ENCODE measurements at places on chromosomes 2 and 18.

- peak; percentile 54 for DNase-seq
Measured at GRCh38 chr18:72672364-72673184, 128.4 kb upstream of the CBLN2 start.

DNA sequence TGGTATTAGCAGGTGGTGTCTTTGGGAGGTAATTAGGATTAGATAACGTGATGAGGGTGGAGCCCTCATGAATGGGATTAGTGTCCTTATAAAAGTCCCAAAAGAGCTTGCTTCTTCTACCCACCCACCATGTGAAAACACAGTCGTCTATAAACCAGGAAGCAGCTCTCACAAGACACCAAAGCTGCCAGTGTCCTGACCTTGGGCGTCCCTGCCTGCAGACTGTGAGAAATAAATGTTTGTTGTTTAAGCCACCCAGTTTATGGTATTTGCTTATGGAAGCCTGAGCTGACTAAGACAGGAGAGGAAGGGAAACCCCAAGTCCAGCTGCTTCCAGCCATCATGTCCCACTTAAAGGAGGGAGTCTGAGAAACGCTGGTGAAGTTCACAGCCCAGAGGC, 13.6 kb downstream of the ADI1 start:
- DNase-seq, result no peak

DNA sequence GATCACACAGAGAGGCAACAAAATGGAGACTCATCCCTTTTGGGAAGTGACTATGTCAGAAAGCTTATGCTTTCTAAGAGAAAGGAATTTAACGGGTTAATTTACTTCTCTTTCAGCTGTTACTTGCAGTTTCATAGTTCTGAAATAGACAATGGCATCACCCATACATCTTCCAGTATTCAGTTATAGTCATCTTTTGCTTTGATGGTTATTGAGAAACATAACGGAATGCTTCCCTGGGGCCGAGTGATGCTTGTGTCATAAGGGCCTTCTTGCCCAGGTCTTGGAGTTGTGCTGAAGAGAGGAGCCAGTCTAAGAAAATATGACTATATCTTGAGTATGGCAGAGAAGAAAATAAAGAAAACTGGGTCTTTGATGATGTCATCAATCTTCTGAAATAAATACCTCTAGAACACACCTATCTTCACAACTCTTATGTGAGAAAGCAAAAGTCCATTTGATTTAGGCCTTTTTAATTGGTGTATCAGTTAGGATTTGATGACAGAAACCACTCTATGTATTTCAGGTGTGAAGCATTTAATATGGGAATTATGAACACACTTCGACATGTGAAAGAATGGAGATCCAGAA, 328.2 kb downstream of the LRRTM4 start:
- no peak for DNase-seq

DNA sequence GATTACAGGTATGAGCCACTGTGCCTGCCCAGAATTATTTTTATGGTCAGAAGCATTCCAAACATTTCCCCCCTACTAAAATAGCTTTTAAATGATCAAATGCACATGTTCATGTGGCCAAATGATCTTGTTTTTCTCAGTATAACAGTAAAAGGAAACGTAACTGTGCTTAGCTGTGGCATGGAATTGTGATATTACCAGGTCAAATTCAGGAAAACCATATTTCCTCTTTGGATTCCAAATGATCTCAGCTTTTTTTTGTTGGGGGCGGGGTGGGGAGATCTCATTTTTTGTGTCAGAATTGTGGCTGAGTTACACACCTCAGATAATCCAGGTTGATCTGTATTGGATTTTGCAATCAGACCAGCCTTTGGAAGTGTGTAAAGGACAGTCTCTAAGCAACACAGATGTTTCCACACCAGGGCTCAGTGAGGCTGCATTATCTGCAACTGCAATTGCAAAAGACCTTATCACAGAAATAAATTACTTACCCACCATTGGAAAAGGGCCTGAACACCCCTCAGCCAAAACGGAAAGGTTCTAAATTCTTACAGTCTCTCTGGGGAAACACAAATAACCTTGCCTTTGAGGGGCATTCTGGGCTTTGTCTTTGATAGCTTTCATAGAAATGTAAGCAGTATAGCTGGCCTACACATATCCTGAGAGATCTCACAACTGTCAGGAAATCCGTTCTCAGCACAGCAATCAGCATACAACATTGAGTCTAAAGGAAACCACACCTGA, 8.4 kb downstream of the CASP10 start:
- DNase-seq, result no peak

- no peak for DNase-seq
Measured at GRCh38 chr2:70084973-70085710, 2.1 kb upstream of the PCBP1 start.

DNA sequence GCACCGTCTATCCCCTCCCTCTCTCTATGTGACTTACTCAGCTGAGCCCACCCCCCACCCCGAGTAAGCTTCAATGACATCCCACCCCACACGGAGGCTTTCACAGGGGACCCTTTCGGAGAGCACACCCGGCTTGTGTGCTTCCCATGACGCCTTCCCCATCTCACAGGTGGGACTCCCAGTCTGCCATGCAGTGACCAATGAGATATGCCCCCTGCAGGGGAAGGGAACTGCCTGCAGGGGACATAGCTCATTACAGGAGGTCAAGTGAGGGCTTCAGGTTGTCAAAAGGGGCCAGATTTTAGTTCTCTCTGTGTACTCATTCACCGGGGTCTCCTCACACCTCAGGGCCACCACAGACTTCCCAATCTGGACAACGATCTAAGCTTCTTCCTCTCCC, 112.6 kb downstream of the GAREM1 start:
- no peak for DNase-seq

DNA sequence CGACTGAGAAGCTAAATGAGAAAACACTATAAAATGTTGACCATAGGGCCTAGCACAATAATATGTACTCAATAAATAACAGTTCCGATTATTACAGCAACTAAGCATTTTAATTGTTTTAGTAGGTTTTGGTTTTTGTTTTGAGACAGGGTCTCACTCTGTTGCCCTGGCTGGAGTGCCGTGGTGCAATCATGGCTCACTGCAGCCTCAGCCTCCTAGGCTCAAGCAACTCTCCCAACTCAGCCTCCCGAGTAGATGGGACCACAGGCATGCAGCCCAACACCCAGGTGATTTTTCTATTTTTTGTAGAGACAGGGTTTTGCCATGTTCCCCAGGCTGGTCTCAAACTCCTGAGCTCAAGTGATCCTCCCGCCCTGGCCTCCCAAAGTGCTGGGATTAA, 54.1 kb downstream of the ESCO1 start:
- DNase-seq, result no peak

GRCh38 chr2:160635488-160635887, 141.9 kb upstream of the RBMS1 start:
- DNase-seq, result no peak

- no peak for DNase-seq
Measured at GRCh38 chr18:56662063-56662408, 10.9 kb downstream of the WDR7 start.

GRCh38 chr2:172510548-172510947, 45.3 kb upstream of the PDK1 start:
- no peak for DNase-seq

- DNase-seq, result peak; percentile 50
Measured at GRCh38 chr2:173749315-173749714, 215.9 kb downstream of the SP3 start.

GRCh38 chr2:120503793-120504571, 158.0 kb downstream of the INHBB start:
- no peak for DNase-seq

- no peak for DNase-seq
Measured at GRCh38 chr2:1541040-1541439, 127.8 kb downstream of the TPO start.

GRCh38 chr18:58541789-58542425, 87.0 kb downstream of the ALPK2 start:
- DNase-seq, result no peak

DNA sequence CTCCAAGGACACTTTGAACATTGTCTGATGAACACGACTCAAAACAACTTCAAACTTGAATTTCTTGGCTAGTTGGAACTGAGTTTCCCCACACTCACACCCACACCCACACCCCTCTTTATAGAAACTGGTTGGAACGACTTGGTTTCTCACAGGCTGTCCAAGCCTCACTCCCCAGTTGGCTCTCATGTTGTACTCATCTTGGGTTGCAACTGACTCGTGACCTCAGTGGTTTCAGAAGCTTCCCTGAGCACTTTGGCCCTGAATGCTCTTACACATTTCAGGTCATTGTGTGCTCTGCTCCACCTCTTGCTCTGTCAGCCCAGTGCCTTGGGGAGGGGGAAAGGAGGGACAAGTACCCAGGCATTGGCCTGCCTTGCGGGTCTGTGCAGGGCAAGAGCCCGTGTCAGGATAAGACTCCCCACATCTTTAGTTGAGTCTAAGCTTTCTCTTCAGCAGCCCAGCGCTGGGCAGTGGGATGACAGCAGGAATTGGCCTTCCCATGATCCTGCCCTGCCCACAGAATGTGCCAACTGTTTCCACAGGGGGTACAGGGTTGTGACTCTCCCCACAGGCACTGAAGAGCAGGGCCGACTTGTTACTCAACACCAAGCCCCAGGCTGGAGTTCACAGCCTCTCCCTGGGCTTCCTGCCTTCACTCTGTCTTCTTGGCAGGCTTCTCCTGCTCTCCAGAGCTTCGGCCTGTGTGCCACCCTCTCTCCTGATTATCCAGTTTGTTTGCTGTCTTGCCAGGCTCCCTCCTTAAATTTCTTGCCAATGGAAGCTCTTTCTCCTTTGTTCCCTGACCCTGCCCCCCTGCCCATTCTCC, 104.6 kb downstream of the RTN4 start:
- DNase-seq, result peak; percentile 41

DNA sequence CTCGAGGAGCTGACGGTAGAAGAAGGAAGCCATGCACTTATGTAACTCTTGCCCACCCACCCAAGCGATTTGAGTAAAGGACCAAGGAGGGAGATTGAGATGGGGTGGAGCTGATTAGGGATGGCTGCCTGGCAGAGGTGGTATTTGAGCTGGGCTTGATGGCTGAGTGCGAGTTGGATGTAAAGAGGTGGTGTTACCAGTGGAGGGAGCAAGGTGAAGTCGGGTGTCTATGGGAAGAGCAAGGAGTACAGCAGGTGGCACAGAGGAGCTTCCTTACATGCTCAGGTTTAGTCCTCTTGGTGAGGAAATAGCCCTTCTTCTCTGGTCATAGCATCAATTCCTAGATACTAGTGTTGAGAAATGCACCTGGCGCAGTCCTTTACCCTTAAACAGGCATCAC, 294.2 kb upstream of the SKOR2 start:
- DNase-seq, result no peak

DNA sequence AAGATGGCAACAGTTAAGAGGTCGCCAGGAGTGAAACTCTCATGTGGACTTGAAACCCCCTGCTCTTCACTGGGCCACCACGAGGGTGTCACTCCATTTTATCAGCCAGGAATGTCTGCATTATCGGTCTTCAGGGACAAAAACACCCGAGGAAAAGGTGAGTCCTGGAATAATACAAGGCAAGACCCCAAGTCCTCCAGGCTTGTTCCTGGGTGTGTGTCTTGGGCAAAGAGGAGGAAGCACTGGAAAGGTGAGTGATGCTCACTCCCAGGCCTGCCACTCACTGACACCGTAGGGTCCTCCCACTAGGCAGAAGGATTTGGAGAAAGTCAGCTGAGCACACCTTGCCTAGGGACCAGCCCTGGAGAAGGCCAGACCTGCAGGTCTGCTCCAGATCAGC, 86.9 kb downstream of the LOXHD1 start:
- no peak for DNase-seq

DNA sequence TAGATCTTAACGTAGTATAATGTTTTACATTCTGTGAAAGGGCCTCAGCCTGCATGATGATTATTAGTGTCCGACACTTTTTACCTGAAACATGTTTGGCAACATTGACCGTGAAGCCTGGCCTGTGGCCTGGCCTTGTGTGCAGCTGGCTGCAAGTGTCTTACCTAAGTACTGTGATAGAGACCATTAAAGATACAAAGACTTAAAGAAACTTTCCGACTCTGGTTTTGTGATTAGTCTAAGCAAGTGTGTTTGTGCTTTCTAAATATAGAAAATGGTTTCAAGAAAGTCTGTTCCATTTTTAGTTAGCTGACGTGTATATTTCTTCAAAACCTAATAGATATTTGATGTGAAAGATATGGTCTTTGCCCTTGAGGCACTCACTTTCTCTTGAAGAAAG, 601.8 kb downstream of the LRP1B start:
- DNase-seq, result no peak

DNA sequence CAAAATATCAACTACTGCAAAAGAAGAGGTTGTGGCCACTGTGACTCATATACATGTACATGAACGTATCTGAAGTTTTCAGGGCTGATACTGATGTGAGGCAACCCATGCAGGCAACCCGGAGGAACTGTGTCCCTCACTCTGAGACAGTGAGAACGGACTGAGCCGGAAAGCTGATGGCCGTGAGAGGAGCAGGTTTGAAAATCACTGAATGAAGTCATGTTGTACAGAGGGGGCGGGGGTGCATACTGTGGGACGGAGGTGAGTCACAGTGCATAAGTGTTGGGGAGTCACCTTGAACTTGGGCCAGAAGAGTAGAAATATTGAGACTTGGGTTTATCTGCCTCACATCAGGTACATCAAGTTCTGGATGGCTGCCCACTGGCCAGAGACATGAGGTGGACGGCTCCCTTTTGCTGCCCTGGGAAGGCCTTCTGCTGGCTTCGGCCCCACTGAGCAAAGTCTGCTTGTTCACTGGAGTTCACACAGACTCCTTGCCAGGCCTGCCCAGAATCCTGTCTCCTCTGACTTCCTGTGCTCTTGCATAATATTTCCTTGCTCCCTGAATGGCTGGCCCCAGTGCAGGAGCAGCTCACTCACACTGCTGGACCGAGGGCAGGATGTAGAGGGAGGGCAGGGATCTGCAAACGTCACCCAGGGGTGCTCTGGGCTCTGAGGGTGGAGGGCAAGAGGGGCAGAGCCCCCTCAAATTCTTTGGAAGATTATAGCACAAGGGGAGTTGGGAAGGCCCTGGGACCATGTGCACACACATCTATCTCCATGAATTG, 18.1 kb downstream of the EPAS1 start:
- no peak for DNase-seq

GRCh38 chr2:218296847-218297246, 4.5 kb upstream of the TMBIM1 start:
- DNase-seq, result no peak

DNA sequence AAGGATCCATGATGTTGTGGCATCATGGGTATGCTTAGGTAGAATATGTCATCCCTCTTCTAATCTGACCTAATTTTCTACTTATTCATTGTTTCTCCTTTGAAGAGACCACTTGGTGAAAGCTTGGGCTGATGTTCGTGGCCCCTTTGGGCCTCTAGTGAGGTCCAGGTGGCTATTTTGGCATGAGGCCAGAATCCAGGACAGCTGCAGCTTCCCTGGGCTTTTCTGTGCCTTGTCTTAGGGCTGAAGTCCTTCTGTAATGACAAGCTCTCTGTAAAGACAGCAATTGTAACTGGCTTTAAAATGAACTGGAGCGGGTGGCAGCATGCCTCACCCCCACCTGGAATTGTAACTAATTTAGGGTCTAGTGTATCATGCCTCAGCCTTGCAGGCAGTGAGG, 15.6 kb upstream of the MC2R start:
- DNase-seq, result no peak
